Stimulated activated CD8-positive, alpha-beta memory T cell treated with anti-CD3 and anti-CD28 coated beads, Interleukin-12 subunit alpha, Interleukin-12 subunit beta, amount 100 ng/mL, for 1 hour (primary cell): ENCODE measurements at places on chromosomes 7 and 10.

- DNase-seq: no peak
Measured at GRCh38 chr7:20783700-20784387, 2.8 kb downstream of the SP8 start.

- no peak for DNase-seq
Measured at GRCh38 chr10:108410236-108410635, 1245.7 kb upstream of the SORCS1 start.

- no peak for DNase-seq
Measured at GRCh38 chr7:24548390-24548789, 24.9 kb upstream of the PALS2 start.

DNA sequence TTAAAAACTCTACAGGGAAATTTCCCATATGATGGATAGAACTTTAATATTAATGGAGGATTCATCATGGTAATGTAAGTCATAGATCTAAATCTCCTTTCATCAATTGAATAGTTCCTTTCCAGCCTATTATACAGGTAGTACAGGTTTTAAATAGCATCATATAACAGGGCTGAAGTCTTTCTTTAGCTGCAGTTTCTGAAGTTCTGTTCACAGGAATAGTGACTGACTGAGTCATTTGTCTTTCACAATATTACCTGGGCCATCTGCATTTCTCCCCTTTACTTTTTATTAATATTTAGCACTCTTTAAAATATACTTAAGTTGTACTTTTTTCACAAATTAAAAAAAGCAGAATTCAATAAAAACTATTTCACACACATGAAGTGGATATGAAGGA is 12.6 kb upstream of the NPVF start:
- no peak for DNase-seq

- no peak for DNase-seq
Measured at GRCh38 chr10:571688-572451, 117.6 kb downstream of the DIP2C start.

DNA sequence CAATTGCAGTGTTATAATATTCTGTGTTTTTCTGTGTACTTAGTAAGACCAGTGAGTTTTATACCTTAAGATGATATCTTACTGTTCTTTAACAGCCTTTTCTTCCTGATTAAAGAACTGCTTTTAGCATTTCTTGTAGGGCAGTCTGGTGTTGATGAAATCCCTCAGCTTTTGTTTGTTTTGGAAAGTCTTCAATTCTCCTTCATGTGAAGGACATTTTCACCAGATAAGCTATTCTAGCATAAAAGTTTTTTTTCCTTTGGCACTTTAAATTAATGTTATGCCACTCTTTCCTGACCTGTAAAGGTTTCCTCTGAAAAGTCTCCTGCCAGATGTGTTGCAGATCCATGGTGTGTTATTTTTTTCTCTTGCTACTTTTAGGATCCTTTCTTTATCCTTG is 1059.8 kb downstream of the LRMDA start:
- DNase-seq: no peak

- no peak for DNase-seq
Measured at GRCh38 chr7:48245751-48246472, 74.7 kb downstream of the ABCA13 start.

DNA sequence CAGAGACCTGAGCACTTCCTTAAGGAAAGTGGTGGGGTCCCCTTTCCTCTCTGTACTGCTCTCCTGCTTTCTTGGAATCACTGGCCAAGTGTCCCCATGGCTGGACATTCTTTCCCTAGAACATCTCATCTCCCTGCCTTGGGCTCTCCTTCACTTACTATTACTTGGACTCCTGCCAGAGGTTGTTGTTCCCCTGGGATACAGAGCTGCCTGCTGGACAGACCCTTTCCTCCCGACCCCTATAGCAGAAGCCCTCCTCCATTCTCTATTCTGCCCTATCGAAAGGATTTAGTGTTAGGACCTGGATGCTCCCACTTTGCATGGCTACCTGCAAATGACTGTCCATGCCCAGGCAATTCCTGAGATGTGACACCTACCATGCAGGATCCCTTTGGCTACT is 164.3 kb upstream of the PODXL start:
- no peak for DNase-seq

GRCh38 chr7:28793381-28794085 is 164.6 kb downstream of the TRIL start:
- no peak for DNase-seq

DNA sequence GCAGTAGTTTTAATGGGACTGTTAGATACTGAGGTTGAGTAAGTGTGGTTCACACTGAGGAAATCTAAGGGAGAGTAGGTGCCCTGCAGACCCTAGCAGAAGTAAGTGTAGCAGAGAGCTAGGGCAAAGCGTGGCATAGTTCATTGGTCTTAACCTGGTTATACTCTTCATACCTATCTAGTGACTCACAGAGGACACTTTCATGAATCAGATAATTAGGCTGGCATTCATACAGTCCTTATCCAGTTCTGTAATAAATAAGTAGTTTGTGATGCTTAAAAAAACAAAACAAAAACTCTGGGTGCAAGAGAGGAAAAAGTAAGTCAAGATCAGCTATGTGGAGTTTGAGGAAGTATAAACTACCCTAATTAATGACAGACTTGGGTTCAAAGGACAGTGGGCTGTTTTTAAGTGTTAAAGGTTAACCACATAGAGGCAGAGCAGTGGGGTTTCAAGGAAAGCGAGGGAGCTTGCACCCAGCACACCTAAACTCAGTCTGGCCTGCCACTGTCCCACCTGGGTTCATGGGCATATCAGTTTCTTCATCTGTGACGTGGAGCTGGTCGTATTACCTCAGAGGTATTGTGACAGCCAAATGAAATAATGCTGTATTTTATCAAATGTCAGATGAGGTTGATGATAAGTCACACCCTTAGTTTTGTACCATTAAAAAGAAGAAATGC is 27.1 kb downstream of the LMTK2 start:
- no peak for DNase-seq

DNA sequence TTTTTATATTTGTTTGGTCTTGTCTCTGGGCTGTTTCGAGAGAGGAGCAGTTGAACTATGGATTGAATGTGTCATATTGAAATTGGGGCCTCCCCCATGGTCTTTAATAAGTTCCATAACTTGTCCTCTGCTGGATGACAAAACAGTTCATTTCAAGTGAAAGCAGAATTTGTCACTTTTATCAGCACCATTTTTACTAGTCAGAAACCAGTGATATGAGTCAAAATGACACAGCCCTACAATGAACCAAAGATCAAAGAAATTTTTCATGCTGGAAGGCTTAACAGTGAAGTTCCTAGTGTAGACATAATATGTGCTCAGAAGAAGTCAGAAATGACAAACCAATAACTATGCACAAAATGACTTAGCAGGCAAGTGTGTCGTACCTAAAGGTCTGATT is 133.6 kb upstream of the VWC2 start:
- no peak for DNase-seq

DNA sequence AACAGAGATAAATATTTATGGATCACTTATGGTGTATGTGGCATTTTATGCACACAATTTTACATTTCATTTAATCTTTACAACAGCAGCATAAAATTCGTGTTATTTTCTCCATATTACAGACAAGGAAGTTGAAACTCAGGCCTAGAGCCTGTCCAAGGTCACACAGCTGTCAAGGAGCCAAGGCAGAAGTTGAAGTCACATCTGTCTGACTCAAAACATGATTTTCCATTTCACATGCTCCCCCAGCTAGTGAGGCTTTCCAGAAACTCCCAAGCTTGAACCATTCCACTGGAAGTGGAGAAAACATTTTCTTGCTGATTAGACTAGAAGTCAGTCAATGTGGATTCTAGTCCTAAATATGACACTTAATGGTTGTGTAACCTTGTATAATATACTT is 110.5 kb downstream of the HECTD2 start:
- DNase-seq: no peak

GRCh38 chr10:101305320-101306241 is 48.4 kb upstream of the BTRC start:
- no peak for DNase-seq

- DNase-seq: no peak
Measured at GRCh38 chr7:95527033-95527775, 41.5 kb downstream of the ASB4 start.
